ENCODE measurements at places on chromosomes 1 and 21.

- no peak for DNase-seq
These were observed 303.4 kb upstream of the PRMT6 start for GRCh38 chr1:106753066-106753465.

- DNase-seq, result no peak
These were observed 24.1 kb upstream of the A3GALT2 start for GRCh38 chr1:33344896-33345560.

DNA sequence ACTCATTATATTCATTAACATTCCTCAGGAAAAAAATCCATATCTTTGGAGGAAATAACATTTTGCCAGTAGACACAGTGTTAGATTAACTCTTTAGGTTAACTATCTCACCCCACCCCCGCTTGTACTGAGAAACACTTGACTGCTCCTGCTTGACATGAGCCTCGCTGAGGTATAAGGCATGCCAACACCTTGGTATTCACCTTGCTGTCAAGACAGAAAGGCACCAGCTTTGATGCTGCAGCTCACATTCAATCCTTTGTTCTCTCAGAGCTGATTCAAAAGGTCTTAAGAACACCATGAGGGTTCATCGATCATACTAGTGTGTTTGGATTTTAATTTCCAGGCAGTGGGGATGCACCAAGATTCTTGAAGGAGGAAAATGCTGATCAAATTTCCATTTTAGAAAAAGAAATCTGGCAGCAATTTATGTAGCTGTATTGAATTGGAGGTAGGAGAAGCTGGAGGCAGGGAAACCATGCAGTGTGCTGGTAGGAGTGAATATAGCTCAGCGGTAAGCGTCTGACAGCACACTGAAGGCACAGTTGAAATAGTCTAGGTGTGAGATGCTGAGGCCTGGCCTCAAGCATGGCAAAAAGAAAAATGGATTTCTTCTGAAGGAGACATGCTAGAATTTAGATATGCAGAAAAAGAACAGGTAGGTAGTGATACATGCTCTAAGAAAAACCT is 108.0 kb upstream of the ST6GALNAC5 start:
- no peak for DNase-seq

DNA sequence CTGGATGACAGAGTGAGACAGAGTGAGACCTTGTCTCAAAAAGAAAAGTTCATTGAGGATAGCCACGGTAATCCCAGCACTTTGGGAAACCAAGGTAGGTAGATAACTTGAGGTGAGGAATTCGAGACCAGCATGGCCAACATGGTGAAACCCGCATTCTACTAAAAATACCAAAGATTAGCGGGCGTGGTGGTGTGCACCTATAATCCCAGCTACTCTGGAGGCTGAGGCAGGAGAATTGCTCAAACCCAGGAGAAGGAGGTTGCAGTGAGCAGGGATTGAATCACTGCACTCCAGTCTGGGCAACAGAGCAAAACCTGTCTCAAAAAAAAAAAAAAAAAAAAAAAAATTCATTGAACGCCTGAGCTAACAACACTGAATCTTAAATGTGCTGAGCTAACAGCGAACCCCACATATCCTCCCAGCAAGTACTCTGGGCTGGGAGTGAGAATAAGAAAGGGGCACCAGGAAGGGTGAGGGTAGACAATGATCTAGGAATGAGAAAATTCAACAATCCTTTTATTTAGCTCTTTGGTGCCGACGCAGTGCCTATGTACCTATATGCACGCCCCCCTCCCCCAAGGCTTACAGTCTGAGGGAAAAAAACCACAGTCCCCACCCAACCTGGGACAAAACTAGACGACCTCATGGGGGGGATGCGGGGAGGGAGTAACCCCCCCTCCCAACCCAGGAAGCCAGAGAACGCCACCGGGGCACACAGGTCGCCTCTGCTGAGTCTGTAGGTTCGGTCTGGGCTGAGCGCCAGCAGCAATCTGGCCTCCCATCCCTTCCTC is 1.4 kb upstream of the CACNA1S start:
- DNase-seq, result no peak

GRCh38 chr1:70717211-70717610 is 306.1 kb downstream of the CTH start:
- DNase-seq, result no peak

DNA sequence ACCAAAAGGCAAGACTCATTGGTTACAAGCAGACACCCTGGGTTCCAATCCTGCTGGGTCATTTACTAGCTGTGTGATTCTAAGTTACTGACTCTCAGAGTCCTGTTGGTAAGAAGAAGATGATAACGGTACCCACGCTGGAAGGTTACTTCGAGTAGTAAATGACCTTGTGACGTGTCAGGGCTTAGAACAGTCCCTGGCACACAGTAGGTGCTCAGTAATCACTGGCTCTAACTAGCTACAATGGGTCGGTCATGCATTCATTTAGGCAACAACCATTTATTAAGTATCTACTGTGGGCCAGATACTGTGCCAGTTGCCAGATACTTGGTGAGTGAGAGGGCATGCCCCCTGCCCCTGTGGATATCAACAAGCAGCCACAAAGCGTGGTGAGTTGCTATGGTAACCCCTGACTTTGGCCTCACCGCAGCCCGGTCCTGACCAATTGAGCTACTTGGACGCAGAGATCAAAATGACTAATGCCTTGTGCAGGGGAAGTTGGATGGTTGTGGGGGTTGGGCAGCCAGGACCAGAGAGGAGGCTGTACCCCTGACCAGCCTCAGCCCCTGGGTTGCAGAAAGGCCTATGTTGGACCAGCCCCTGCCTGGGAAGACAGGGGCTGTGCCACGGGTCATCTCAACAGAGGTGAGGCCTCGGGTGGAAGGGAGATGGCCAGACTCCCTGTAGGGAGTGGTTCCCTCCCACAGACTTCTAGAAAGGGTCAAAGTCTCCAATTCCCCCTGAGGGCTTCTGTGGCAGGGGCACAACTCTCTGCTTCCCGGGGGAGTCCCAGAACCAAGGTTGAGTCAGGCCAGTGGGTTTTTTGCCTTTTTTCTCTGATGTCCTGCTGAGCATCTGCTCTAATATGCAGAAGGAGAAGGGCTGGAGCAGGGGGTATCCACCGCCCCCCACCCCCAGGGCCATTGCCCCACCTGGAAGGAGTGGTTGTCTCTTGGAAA is 16.0 kb downstream of the DHRS3 start:
- no peak for DNase-seq

GRCh38 chr1:98044071-98044697 is 123.3 kb upstream of the DPYD start:
- DNase-seq, result no peak

DNA sequence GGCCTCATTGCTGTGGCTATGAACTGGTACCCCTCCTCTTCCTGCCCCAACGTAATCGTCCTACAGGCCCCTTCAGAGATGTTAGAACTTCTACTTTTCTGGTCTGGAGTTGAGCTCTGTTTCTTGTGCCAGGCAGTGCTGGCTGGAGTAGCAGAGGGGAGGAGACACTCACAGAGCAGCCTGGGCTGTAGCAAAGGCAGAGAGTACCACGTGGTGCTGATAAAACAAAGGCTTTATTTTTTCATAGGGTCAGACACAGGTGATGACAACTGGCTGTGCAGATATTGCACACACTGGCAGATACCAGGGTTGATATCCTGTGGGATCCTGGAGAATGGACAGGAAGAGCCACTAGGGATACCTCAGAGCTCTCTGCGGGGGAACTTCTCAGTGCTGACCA is 23.2 kb downstream of the CRCT1 start:
- DNase-seq, result no peak

GRCh38 chr21:26042181-26042876 is 128.2 kb downstream of the APP start:
- no peak for DNase-seq

DNA sequence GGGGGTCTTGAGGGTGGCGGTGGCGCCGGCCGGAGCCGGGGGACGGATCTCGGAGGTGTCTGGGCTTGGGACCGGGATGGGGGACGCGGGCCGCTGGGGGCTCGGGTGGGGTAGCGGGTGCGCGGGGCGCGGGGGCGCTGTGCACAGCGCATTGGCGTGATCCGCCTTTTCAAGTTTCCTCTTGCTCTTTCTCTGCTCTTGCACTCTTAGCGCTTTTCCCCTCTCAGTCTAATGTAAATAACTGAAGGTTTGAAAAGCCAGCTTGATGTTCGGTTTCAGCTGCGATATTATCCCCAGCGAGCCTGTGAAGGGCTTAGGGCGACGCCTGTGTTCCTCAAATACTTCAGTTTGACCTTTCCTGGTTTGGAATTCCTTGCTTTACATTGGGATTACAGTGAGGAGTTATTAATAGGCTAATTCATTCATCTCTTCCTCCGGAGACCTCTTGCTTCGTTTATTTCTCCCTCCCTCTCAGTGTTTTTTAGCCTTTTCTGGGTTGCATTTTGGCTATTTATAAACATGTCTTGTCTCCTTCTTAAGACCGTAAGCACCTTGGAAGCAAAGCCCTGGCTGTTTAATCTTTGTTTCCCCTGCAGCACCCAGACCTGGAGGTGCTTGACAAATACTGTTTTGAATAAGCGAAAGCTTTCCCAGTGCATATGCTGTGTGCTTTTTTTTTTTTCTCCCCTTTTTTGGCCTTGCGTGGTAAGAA is 693 bp downstream of the RAB4A start:
- no peak for DNase-seq

DNA sequence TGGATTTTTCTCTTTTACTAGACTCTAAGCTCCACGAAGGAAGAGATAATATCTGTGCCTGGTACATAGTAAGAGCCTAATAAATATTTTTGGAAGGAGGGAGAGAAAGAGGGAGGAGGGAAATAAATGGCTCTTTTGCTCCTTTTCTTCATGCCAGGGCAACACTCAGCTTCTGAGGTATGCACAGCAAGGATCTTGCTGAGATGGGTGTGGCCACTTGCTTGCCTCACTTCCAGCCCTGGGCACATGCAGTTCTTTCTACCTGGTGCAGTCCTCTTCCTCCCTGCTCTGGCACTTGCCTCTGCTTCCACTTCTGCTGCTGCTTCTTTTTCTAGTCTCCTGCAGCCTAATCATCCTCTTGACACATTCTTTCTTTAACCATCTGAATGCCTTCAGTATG is 148.1 kb downstream of the FGGY start:
- DNase-seq, result no peak

DNA sequence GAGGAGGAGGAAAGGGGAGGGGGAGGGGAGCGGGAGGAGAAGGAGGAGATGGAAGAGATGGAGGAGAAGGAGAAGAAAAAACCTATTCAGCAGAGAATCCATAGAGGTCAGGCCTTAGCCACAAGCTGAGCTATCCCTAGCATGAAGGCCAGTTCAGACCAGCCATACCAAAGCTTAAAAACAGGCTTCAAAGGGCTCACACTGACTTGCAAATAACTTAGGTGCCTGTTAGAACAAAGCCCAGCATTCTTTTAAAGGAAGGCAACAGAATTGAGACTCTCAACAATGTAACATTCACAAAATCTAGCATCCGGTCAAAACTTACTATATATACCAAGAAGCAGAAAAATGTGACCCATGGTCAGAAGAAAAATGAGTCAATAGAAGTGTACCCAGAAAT is 43.6 kb upstream of the IFFO2 start:
- no peak for DNase-seq

DNA sequence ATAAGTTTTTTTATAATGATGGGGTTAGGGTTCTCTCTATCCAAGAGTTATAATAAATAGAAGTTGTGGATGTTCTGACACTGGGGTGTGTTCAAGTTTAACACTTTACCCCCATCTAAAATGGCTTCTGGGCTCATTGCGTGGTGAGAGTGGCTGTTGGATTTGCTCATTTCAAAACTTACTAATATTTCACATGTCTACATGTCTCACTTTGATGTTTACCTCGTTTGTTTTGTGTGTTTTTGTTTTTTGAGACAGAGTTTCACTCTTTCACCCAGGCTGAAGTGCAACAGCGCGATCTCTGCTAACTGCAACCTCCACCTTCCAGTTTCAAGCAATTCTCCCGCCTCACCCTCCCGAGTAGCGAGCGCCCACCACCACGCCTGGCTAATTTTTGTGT is 3.7 kb downstream of the RRP1B start:
- no peak for DNase-seq

- no peak for DNase-seq
These were observed 2.4 kb upstream of the IKBKE start for GRCh38 chr1:206467915-206468314.

DNA sequence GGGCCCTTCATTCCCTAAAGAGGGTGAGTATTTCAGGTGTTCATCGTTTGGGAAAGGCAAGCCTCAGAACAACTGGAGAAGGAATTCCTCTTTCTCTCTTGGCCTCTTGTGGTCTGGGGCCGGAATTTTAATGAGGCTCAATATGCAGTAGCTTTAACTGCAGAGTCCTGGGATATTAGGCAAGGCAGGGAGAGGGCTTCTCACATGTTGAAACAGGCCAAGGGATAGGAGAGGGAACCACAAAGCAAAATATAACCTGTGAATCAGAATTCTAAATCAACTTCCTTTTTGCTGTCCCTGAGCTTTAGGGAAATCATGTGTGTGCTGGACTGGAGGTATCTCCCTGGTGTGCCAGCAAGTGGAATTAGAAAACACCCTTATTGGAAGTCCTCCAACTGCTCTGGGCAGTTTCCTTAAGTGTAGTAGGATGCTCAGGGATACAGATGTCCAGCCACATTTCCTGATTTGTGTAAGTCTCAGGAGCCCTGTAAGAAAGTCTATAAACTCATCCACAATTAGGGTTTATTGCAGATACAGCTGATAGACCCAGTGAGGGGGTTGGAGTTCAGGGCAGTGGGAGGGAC is 215.8 kb upstream of the ZRANB2 start:
- no peak for DNase-seq

DNA sequence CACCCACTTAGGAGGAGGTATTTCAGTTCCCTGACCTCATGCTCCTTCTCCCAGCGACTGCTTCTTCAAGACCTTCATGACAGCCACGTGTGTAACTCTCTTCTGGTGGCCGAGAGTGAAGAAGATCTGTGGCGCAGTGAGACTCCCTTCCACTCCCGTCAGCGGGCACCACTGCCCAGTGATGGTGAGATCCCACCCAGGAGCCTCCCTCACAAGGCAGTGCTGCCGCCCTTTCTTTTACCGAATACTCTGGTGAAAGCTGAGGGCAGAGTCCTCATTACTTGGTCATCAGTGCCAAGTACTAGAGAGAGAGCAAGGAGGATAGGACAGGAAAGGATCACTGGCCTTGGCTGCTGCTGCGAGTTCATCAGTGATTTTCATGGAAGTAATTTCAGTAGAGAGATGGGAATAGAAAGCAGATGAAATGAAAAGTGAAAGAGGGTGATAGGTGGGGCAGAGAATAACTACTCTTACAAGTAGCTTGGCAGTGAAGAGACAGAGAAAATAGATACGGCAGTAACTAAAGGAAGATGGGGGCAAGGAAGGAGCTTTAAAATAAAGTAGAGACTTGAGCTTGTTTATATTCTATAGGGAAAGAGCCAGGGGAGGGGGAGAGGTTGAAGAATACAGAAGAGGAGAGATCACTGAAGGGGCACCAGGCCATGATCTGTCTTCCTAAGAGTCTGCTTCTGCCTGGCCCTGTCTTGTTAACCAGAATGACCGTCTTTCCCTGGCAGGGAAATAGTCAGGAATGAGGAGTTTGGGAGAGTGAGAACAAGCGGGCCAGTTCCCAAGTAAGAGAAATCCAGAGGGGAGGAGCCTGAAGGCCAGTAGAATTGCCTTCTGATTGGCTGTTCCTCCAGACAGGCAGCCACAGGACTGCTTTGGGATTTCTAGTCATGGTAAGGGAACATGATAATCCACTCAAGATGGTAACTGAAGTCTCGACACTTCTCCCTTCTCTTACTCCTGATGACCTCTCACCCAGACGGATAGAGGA is 18.3 kb downstream of the HYI start:
- DNase-seq, result peak; percentile 67

GRCh38 chr1:22545141-22545540 is 18.1 kb upstream of the EPHA8 start:
- no peak for DNase-seq

- DNase-seq, result no peak
These were observed 21.2 kb downstream of the PTPN22 start for GRCh38 chr1:113850127-113850796.

- no peak for DNase-seq
These were observed 114.6 kb upstream of the DUSP10 start for GRCh38 chr1:221856228-221857093.
